ENCODE measurements at places on chromosomes 5 and 9. TPM values are rescaled to one million over a fixed set of nuclear protein-coding genes. Genes with fewer than 3 reads are reported as not detected.

DNA sequence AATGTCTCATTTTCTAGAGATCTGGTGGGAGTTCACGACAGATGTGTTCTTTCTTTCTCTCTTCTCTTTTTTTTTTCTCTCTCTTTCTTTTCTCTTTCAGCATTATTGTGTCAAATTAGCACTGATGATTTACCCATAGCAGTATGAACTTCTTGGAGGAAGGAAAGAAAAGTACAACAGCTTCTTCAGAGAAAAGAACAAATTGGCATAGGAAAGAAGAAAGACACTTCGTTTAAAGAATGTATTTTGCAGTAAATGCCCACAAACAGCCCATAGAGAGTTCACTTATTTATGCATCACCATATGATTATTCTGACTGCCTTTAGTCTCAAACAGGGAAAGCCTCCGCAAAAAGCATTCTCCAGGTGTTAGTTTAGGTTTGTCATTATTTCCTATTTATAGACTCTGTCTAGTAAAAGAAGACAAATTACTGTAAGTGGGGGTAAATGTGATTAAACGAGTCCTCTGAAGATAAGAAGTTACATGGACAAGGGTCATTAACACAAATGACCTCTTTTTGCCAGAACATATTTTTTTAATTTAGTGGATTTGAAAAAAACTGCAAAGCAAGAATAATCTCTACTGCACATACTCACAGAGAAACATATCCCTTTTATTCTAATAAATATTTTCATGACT lies 68.0 kb downstream of the POU5F2 start:
- DNase-seq = no peak
- no peaks in the 10 kb centered on the region for H3K27me3 ChIP-seq
- H3K36me3 ChIP-seq = no peaks in the 10 kb centered on the region

The CDH18 gene
- total RNA-seq = 0.58 TPM

The SMIM3 gene
- 24.6 TPM for total RNA-seq

The KCNV2 gene
- not detected for total RNA-seq

All from neural progenitor cell (in vitro differentiated cells).